Endothelial cell (in vitro differentiated cells): ENCODE measurements at places on chromosomes 7 and 10.
A peak's percentile ranks its signal among the peaks of the same experiment; 100 is the strongest.

DNA sequence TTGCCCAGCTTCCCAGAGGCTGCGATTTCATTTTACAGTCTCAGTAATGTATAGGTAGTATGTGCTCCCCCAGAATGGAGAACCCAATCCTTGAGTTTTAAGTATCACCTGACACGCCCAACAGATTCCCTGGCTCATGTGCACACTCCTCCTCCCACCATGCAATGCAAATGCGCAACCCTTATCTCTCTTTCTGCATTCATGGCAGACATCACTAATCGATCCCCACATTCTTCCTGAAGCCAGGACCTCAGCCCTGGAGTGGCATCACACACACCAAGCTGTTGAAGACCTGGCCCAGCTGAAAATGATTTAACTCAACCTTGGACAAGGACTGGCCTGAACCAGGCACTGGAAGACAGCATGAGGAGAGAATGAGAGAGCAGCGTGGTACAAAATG, 68.4 kb downstream of the ZRANB1 start:
- DNase-seq, result no peak

DNA sequence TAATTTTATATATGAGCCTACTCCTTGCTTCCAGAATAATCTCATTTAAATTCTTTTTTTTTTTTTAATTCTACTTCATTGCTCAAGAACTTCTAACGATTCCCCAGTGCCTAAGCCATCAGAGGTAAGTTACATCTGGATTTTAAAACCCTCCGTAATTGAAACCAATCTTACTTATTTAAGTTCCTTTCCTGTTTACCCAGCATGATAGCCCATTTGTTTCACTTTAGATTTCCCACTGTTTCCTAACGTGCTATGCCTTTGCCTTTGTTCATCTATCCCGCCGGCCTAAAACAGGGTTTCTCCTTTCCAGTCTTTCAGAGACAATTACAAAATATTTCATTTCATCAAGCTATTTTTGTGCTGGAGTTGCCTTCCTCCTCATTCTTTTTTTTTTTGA, 75.8 kb upstream of the ETV1 start:
- no peak for DNase-seq

- DNase-seq, result no peak
These were observed 558.1 kb downstream of the PTPRN2 start for GRCh38 chr7:158029509-158029908.

- no peak for DNase-seq
These were observed 82.7 kb downstream of the ZRANB1 start for GRCh38 chr10:125024497-125025234.

DNA sequence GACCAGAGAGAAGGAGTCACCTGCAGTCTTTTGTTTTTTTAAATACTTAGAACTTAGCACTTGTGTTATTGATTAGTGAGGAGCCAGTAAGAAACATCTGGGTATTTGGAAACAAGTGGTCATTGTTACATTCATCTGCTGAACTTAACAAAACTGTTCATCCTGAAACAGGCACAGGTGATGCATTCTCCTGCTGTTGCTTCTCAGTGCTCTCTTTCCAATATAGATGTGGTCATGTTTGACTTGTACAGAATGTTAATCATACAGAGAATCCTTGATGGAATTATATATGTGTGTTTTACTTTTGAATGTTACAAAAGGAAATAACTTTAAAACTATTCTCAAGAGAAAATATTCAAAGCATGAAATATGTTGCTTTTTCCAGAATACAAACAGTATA, 13.5 kb downstream of the GHITM start:
- DNase-seq, result no peak

DNA sequence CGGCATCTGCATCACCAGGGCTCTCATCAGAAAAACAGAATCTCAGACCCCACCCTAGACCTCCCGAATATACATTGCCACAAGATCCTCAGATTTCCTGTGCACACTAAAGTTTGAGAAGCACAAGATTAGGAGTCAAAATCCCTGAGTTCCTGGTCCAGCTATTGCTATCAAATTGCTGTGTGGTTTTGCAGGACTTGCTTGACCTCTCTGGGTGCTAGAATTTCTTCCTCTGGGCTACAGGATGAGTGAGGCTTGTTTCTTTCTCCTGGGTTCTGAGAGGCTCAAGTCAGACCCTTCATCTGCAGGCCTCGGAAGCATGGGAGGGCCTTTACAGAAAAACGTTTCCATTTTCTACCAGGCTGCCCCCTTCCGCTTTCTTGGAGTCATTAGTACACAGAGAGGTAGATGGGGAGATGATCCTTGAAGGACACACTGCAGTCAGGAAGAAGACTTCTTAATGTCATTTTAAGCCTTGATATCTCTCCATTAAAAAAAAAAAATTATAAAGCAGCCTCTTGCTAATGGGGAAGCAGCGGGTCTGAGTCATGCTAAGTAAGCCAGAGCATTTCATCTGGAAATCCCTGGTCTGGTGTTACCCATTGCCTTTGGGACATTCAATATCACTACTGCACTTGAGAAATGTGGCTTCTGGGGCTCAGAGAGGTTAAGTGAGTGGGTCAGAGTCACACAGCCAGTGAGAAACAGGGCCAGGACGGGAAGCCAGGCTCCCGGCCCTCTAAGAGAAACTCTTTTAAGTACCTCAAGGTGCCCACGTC, 173.5 kb downstream of the KCNMA1 start:
- DNase-seq, result no peak

DNA sequence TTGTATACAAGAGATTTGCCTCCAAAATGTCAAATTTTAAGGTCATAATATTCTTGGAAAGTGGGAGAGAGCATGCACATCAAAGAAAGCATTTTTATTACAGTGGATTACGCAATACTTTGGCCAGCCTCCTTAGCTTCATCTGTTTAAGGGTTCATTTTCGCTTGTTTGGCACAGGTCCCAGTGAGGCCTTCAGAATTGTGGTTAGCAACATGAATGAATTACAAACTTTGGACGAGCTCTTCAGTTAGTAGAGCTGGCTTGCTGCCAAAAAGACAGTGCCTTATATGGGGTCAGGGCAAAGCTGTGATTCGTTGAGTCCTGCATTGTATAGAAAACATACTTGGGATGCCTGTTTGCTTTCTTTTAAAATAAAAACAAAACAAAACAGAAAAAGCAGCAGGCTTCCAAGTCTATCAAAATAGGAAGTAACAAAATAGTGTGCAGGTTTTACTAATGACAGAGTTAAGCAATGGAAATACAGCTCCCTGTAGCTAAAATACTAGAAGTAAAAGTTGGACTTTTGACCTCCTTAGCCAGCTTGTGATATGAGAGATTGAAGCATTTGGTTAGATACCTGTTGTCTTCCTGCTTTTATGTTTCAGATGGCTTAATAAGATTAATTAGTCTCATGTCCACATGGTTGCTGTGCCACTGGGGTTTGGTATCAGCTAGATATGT, 190.8 kb downstream of the MLLT10 start:
- peak; percentile 30 for DNase-seq

- no peak for DNase-seq
These were observed 69.3 kb downstream of the EGFR start for GRCh38 chr7:55088107-55088506.

- DNase-seq, result no peak
These were observed 61.6 kb downstream of the DENND11 start for GRCh38 chr7:141640239-141640840.

DNA sequence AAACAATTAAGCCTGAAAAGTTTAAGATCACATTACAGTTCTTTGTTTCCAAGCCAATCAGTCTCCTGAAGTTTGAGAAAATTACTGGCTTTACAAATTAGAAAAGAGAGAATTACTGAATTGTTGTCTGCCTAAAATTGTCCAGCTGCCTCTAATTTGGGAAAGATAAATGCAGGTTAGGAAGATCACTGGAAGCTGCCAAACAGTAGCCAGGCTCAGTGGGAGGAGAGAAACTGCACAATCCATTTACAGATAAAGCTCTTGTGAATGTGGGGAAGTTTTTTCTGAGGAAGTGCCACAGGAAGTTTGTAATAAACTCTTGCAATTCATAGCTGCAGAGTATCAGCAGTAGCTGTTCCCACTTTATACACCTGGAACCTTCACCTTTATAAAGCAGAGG, 100.7 kb downstream of the IQUB start:
- DNase-seq, result no peak

GRCh38 chr10:28775773-28776172, 98.5 kb downstream of the BAMBI start:
- no peak for DNase-seq

DNA sequence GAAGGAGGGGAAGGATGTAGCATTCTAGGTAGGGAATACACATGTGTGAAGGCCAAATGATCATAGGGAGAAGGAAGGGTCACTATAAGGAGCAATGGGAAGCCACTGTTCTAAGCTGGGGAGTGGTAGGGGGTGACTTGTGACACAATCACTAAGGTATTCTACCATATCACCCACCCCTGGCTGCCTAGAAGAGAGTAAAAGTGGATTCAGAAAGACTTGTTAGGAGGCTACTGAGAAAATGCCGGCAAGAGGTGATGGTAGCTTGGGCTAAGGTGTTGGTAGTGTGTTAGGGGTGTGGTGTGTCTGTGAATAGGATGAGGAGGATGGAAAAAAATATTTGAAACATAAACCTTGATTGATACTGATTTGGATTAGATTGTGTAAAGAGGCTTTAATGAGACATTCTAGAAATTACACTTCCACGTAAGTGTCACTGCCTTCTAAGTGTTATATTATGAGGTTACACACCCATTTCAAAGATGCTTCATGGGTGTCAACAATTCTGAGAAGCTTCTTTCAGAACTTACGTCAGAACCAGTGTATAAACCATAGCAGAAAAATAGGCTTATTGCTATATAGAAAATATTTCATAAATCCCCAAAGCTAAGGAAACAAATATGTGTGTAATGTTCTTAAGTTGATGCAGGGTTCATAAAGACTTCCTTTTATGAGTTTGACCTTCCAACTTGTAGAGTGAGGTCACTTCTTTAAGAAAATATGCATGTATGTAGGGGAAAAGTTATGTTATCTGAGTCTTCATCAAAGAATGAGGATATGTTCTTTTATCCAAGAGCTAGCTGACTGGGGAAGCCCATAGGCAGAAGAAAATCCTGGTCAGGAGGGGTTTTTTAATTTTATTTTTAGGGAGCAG, 5.6 kb upstream of the BPGM start:
- no peak for DNase-seq

DNA sequence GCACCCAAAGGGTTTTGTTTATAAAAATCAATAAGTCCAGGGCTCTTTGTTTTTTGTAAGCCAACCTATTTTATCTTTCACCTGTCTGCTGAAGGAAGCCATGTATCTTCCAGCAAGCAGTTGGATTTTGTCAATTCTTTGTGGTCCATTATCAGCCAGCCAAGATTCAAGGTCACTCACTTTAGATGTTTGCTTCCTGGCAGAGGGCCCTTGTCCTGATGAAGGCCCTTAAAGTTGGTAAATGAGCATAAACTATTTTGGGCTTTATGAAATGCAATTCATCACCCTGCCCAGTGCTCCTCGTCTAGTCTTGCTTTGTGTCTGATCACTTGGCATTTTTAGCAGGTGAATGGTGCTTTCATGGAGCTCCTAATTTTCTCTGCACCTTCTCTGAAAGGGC, 1004.2 kb downstream of the GRID1 start:
- DNase-seq, result no peak

- DNase-seq, result no peak
These were observed 298.5 kb upstream of the KLF6 start for GRCh38 chr10:4083509-4084003.

- no peak for DNase-seq
These were observed 220.0 kb upstream of the MEOX2 start for GRCh38 chr7:15906436-15906835.

DNA sequence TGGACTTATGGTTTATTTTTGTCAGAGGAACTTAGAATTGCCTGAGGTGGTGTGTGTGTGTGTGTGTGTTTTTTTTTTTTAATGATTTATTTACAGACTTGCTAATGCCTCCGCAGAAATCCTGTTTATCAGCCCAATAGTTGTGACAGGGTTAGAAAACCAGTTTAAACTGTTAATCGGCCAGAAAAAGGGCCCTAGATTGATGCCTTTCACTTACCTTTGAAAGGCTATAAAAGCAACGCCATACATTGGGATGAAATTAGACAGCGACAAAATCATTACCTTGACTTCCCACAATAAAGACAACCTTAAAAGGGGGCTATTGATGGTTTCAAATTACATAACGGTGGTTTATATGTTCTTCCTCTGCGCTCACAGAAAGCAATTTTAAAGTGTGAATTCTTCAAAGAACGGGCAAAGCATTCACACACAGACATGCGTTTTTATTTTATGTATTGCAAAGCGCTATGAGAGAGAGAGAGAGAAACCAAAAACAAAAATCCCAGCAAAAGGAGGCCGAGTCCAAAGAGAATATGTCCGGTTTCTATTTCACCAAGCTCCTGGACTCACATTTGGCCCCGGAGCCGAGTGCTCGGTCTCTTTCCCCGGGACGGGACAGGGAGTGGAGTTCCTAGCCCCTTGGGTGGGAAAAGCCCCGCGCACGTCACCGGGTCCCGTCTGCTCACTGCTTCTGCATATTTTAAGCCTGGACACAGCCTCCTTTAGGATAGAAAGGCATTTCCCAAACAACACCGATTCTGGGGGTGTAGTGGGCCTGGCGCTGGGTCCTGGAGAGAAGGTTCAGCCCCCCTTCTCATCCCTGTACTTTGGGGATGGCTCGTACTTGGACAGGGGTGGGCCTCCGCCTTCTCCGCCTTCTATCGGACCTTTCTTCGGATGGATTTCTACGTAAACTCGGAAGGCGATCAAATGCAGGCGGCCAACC, 26.8 kb upstream of the VAX1 start:
- DNase-seq, result peak; percentile 26

- DNase-seq, result no peak
These were observed 208.6 kb upstream of the KIAA1217 start for GRCh38 chr10:24000271-24000813.

- DNase-seq, result no peak
These were observed 190.7 kb upstream of the CHRM2 start for GRCh38 chr7:136677471-136678365.

DNA sequence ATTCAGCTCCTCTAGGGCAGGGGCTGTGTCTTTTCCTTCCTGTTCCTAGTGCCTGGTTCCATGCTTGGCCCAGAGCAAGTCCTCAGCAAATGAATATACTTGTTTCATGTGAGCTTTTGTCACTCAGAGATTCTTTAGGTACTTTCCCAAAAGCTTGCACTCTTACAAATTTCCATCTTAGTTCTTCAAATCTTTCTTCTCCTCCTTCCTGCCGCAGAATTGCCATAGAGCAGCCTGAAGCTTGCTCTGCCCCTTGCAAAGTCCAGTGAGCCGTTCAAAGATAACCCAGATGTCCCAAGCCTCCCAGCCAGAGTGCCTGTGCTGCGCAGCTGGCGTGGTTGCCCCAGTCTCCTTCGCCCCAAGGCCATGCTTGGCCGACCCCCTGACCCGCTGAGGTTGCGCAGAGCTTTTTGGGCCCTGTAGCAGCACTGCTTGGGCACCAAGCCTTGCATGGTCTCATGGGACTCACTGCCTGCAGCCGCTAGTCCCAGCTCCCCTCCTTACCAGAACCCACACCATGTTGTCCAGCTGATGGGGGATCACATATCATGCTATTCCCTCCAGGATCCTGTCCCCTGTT, 20.7 kb downstream of the CHST3 start:
- DNase-seq, result no peak

- DNase-seq, result no peak
These were observed 3.1 kb upstream of the CPA1 start for GRCh38 chr7:130377178-130377577.

GRCh38 chr10:30434273-30435072, 489 bp downstream of the MAP3K8 start:
- DNase-seq, result peak; percentile 66
